CD4-positive, alpha-beta memory T cell (primary cell): ENCODE measurements at places on chromosomes 1 and 21.

GRCh38 chr1:69567652-69568420 lies at the start of gene LRRC7:
Gene LRRC7, plus strand, starts transcription at chr1:69567922. Its CDS starts 718 bp downstream, at chr1:69568640.
- DNase-seq = no peak

GRCh38 chr21:15701830-15702229 lies 28.0 kb upstream of the USP25 start:
- no peak for DNase-seq

GRCh38 chr1:236016782-236017400 lies 48.0 kb downstream of the NID1 start:
- no peak for DNase-seq

GRCh38 chr1:182699393-182700350 lies 15.3 kb upstream of the RGS8 start:
- no peak for DNase-seq

DNA sequence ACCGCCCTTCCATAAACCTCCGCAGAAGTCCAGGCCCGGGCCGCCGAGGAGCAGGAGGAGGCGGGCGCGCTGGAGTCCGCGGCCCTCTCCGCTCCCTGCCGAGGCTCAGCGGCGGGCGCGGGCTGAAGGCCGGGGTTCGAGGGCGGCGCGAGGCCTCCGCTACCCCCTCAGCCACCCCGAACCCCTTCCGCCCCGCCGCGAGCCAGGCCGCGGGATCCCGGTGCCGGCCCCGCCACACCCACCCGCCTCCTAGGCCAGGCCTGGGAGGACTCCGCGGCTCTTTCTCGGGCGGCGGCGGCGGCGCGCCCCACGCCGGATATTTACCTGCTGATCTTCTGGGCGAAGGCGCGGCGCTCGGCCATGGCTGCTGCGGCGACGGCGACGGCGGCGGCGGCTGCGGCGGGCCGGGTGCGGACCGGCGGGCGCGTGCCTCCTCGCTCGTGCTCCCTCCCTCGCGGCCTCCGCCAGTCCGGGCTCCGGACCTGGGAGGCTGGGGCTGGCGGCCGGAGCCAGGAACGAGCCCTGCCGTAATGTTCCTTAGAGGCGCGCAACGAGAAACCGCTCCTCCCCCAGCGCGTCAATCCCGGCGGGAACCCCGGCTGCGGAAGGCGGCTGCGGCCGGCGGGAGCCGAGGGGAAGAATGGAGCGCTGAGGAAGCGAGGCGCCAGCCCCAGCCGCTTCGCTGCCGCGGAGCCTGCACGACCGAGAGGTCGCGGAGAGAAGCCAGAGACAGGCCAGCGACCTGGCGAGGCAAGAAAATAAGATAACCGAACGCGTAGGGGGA lies at the start of gene DOCK7:
TSS of gene DOCK7 (minus strand) at position 484 of the 784 bp plus-strand sequence. CDS start at position 362, 122 bp downstream.
- peak; percentile 57 for DNase-seq

GRCh38 chr1:219784660-219785381 lies 143.5 kb downstream of the SLC30A10 start:
- DNase-seq = no peak
